Stromal cell of bone marrow (primary cell): ENCODE measurements at places on chromosomes 7 and 10.

DNA sequence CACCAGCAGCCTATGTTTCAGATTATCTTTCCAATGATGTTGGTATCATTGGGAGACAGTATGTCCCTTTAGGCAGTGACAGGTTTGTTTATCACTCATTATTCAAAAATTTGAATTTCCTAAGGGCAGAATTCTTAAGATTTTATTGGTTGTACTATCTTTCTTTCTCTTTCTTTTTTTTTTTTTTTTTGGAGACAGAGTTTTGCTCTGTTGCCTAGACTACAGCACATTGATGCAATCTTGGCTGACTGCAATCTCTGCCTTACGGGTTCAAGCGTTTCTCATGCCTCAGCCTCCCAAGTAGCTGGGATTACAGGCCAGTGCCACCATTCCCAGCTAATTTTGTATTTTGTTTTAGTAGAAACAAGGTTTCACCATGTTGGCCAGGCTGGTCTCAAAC lies 111.2 kb downstream of the PON1 start:
- DNase-seq: peak; percentile 26

- no peak for DNase-seq
These were observed 27.8 kb downstream of the RNLS start for GRCh38 chr10:88555190-88555908.

DNA sequence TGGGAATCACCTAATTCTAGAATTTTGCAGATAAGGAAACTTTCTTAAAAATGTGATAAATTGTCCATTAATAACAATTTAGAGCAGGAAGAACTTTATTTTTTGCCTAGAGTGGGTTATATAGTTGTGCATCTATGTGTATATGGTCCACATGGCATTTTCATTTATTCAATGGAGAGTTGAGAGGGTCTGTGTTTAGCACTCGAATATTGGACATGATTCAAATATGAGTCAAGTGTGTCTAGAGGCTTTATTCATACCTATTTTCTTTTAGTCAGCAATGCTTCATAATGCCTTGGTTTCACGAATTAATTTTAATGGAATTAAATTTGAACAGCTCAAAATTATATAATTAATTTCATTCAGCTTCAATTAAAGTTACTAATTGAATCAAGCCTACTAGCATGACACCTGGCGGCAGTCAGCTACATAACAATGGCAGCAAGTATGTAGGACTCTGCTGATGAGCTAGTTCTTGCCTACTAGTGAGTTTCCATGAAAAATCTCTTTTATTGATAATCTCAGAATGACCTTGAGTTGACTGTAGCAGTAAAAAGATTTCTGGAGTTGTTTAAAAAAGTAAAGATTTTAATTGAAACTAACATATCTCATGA lies 17.7 kb downstream of the MDFIC start:
- DNase-seq: no peak

DNA sequence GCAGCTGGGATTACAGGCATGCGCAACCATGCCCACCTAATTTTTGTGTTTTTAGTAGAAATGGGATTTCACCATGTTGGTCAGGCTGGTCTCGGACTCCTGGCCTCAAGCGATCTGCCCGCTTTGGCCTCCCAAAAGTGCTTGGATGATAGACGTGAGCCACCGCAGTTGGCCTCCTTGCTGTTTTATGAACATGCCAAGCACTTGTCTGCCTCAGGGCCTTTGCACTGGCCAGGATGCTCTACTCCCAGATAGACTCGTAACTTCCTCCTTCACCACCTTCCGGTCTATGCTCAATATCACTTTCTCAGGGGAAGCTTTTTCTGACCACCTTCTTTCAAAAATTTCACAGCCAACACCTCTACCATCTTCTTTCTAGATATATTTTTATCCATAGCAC lies 6.3 kb downstream of the SLC26A5 start:
- DNase-seq: no peak

DNA sequence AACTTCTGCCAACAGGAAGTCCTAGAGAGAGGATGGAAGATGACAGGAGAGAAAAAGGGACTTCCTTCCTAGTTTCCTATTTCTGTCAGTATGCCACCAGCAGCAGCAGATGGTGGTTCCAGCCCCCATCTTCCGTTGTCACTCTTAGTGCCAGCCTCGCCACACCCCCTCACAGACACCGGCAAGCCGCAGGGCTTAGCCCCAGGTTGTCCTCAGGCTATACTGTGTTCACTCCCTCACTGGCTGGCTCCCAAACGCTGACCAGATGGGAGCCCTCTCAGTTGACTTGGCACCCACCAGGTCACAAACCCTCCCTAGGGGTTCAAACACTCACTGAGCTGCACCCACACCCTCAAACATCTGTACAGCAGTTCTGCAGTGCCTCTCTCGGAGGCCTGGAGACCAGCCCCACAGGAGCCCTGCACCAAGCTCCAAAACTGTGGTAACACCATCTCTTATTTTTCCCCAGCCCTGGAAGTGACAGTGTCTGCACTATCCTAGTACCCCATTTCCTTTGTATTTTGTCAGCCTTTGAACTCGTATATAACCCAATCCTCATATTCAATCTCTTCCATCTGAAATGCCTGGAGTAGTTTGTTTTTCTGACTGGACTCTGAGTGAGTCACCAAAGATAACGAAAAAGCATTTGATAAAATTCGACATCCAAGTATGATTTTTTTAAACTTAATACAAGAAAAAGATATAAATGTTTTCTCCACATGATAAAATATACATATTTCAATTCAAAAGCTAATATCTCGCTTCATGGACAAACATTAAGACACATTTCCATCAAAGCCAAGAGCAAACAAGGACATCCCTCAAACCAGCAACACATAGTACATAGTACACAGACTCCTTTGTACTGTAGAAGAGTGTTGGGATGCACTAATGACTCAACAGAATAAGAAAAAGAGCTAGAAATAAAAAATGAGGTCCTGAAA lies 34.5 kb downstream of the SMURF1 start:
- DNase-seq: no peak

GRCh38 chr10:90314718-90315117 lies 543.1 kb downstream of the HTR7 start:
- DNase-seq: no peak

DNA sequence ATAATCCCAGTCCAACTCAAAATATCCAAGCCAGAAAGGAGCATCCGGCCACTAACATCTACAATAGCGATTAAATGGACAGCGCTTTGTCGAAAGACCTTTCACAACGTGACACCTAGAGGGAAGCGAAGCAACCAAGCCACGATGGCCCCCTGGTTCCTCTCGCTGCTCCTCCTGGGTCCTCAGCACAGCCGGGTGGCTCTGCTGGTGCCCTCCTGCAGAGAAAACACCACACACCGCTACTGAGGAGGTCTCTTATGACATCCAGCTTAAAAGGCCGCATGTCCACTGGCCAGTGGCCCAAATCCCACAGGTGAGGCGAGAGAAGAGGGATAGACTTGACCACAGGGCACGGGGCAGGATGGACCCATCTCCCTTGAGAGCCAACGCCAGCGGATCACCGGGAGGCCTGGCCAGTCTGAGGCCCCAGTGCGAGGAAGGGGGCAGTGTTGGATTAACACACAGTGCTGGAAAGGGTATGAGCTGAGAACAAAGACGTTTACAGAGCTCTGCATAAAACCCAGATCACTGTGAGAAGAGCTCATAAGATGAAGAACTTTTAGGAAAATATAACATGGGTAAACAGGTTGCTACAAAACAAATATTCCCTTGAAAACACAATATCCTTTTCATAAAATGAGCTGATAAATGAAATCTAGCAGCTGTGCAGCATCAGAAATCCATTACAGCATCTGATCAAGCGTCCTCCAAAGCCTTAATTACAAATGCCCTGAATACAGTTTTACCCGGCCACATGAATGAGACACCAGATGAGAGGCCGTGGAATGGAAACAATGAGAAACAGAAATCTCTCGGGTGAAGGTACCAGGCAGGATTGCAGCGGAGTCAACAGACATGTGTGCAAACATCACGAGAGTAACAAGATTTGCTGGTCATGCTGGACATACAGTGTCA lies 236.7 kb downstream of the DIP2C start:
- no peak for DNase-seq

GRCh38 chr10:75688506-75689300 lies 257.3 kb downstream of the LRMDA start:
- DNase-seq: peak; percentile 18

DNA sequence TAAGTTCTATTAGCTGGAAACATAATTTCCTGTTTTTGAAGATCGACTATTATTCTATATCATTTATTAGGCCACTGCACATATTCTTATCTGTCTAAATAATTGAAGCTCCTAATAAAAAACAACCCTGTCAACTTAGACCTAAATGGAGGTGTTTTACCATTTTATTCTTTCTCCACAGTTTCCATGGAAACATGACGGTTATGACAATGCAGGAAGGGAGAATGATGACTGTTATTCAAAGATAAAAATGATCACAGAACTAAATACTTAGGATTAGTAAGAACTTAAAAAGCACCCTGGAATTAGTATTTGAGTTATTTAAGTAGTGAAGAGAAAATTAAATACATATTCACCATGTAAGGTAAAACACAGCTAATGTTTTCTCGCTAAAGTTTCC lies 119.9 kb upstream of the DKK1 start:
- DNase-seq: no peak

GRCh38 chr10:126904516-126904817 lies 761 bp upstream of the DOCK1 start:
- no peak for DNase-seq

DNA sequence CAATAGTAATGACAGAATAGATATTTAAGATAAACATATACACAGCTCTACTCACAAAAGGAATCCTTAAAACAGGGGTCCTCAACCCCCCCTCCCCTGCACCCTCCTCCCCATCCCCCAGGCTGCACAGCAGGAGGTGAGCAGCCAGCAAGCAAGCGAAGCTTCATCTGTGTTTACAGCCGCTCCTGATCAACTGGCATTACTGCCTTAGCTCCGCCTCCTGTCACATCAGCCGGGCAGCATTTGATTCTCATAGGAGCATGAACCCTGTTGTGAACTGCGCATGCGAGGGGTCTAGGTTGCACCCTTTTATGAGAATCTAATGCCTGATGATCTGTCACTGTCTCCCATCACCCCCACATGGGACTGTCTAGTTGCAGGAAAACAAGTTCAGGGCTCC lies 65.5 kb downstream of the SMURF1 start:
- DNase-seq: no peak

DNA sequence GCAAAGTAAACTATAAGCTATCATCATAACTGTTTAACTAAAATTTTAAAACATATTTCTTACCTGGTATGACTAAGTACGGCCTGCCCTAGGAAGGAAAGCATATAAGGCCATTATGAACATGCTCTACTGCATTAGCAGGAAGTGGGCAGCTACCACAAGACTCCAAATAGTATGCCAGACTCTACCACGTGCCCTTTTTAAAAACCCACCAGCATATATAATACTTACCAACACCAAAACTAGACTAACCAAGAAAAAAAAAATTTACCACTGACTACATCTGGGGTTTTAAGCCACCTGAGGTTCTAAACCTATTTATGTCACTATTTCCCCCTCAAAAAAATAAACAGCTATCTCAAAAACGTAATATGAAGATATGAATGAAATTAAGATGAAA lies 30.1 kb downstream of the NUDCD3 start:
- no peak for DNase-seq

GRCh38 chr10:86316990-86317389 lies 49.6 kb downstream of the GRID1 start:
- DNase-seq: no peak

DNA sequence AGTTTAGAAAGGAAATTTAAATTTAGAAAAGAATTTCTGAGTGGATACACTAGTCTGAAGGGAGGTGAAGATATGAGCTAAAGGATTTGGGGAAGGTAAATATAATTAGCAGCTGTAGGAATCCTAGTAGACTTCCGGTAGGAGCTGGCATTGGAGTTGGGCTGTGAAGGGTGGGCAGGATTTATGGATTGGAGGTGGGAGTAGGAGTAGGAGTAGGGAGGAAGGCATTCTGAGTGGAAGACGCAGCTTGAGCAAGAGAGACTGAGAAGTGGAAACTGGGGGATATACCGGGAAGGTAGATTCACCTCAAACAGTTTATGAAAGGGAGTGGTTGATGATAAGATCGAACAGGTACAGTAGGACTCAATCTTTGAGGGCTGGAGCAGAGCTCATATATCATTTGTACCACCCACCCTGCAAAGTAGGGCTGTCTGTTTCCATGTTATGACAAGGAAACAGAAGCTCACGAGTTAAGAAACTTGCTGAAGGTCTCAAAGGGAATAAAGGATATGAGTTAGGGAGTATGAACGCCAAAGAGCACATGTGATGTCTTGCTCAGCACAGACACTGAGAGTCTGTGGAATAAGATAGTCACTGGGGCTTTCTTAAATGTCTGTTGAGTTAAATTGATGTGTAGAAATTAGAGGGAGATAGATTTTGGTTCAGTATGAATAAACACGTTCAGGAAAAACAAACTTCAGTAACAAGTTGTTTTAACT lies 81.6 kb downstream of the RPS24 start:
- DNase-seq: peak; percentile 67

DNA sequence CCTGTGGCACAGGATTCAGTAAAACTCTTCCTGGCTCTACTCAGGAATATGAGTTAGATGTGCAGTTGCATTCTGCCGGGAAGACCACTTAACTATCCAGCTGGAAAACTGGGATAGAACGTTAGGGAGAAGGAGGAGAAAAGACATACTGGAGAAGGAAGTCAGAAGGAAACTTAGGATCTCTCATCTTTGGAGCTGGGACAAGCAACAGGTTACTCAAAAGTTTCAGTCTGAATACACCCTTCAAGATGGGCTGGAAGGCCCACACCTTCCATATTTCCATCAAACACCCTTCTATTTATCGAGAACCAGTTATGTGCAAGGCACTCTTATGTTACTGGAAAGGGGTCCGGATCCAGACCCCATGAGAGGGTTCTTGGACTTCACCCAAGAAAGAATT lies 440.4 kb upstream of the NRP1 start:
- no peak for DNase-seq

GRCh38 chr10:33388785-33389184 lies 54.3 kb upstream of the NRP1 start:
- no peak for DNase-seq

DNA sequence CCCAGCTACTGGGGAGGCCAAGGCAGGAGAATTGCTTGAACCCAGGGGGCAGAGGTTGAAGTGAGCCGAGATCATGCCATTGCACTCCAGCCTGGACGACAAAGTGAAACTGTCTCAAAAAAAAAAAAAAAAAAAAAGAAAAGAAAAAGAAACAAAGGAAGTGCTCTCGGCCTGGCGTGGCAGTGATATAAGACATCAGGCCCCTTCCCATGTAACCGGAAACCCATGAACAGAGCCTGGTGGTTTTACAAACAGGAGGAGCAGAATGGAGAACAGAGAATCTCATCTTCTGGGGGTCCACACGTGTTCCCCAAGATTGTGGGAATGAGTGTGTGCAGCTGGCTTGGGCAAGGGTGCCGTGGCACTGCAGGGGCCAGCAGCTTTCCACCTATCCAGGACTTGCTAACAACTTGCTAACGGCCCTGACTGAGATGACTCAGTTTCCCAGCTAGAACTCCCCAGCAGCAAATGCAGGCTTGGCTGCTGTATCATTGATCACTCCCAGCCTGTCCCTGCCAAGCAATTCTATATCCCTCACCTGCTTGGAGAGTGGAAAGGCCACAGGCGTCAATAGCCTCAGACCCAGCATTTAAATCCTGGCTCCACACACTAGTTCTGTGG lies 103.0 kb downstream of the COL26A1 start:
- DNase-seq: no peak

GRCh38 chr10:74888962-74889661 lies 62.7 kb downstream of the KAT6B start:
- DNase-seq: no peak
